Stimulated activated CD8-positive, alpha-beta memory T cell treated with anti-CD3 and anti-CD28 coated beads, Interleukin-2, amount 100 ng/mL, for 1 hour (primary cell): ENCODE measurements at places on chromosomes 5 and 9.

DNA sequence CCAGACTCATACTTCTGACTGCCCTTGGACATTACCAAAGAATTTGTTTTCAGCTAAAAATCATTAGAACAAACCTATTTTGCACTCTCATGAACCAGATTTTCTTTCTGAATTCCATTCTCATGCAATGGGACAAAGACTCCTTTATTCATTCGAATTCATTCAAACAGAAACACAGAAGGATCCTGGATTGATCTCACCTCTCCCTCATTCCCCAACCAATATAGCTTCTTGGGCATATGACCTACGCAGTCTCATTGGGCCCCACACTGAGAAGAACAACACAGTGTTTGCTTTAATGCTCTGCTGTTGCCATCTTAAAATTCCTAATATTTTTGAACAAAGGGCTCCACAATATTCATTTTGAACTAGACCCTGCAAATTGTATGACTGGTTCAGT lies 392.4 kb downstream of the CTNND2 start:
- no peak for DNase-seq

- DNase-seq = no peak
These were observed 117.2 kb upstream of the CACNA1B start for GRCh38 chr9:137760426-137760825.

GRCh38 chr9:14098486-14099180 lies 215.3 kb downstream of the NFIB start:
- no peak for DNase-seq

GRCh38 chr5:125372694-125373631 lies 626.5 kb upstream of the ZNF608 start:
- DNase-seq = no peak

DNA sequence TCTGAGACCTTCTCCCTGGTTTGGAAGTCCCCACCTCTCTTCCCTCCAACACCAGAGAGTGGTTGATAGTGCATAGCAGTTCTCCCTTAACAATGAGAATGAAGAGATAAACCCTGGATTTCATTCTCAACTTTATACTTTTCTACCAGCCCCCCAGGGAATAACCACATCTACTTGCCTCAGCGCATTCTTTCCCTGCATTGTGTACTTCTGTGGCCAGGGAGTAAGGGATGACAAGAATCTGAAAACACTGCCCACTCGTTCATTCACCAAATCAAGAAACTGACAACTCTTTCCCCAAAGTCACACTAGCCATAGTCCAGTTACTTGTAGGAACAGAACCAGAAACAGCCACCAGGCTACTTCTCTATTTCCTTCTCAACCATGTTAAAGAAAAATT lies 46.0 kb upstream of the SPIN1 start:
- no peak for DNase-seq
